ENCODE measurements at places on chromosomes 7 and 10.

DNA sequence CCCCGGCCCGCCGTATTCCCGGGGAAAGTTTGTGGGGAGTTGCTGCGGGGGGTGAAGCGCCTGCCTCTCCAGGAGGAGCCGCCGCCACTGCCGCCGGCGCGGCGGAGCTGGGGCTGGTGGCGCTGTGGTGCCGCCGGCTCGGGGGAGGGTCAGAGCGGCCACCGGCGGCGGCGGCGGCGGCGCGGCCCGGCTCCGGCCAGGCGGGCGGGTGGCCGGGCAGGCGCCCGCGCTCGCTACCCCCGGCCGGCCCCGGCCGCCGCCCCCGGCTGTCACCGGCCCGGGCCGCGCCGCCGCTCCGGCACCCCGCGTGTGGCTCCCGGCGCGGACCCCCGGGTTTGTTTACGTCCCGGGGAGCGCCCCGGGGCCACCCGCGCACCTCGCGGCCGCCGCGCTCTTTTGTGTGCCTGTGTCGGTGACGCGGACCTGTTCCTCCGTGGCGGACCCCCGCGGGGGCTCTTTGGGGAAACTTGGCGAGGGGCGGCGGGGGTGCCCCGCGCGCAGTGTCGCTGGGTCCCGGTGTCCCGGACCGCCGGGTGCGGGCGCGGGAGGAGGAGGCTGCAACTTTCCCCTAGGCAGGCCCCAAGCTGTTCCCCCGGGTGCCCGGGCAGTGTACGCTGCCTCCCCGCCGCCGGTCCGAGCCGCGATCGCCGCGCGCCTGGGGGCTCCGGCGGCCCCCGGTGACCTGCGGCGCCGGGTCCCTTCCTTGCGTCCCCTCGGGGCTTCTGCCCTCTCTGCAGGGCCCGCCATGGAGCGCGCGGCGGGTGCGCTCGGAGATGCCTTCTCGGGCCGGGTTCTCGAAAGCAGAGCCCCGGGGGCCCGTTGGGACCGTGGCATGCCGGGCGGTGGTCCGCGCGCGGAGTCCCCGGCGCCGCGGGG, 593 bp upstream of the CUX1 start:
- DNase-seq = no peak

DNA sequence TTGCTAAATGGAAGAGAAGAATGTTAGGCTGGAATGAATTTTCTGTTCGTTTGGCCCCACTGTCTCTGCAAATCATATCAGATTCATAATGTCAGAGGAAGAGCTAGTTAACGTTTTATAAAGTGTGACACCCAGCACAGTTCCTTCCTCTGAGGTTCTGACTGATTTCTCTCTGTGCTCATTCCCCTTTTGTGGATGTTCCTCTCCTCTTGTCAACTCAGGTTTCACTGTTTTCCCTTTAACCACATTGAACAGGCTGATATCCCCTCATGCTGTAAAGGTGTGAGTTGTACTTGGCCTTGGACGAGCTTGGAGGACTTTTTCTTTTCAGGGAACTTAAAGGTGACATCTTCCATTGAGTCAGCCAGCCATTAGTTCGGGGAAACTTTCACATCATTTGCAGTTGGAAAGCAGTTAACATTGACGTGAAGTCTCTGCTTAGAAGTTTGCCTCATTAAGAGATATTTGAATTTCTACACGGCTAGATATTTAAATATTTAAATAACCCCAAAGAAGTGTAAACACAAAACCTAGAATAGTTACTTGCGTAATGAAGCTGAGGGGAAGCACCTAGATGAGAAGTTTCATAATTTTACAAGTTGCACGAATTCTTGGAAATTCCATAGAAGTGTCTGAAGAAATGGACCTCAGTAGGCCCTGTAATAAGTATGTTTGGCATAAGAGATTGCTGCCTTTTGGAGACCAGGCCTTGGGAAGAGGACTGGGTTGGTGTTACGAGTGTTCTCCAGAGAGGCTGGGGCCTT, 101.5 kb upstream of the EGR2 start:
- DNase-seq = no peak

DNA sequence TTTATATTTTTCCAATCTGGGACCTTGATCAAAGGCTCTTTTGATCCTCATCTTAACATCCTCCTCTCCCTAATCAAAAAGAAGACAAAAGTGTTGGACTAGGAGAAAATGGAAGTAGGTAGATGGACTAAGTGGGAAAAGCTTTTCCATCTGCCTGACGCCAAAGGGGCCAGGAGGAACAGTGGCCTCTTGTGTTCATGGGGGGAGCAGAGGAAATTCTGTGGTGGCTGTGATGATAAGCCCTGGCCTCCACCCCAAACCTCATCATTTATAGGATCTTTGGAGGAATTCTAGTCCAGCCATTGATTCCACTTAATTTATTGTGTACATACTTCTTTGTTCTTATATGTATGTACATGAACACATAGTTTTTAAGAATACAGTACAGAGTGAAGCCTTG, 21.7 kb downstream of the ZNF365 start:
- no peak for DNase-seq

GRCh38 chr7:24910551-24911212, 69.3 kb downstream of the OSBPL3 start:
- no peak for DNase-seq

Measured in AG09309 (cell line).